NCI-H1048 (cell line): ENCODE measurements at places on chromosomes 4 and X.

- no peak for DNase-seq
These were observed 3.1 kb downstream of the CT45A10 start for GRCh38 chrX:135890087-135890585.

DNA sequence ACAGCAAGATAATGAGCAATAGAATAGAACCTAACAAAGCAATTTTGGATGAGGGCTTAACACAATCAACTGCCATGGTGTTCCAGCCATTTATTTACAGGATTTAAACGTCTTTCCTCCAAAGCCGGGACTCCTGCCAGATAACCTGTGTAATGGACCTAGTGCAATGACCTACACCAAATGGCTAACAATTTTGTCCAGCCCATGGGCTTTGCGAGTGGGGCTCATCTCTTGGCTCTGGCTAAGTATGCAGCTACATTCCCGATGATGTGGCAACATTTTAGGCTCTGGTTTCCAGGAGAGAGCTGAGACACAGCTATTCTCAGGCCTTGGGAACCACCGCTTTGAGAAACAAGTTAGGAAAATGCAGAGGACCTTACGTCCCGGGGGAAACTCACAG, 822.3 kb upstream of the FTHL17 start:
- DNase-seq = no peak

DNA sequence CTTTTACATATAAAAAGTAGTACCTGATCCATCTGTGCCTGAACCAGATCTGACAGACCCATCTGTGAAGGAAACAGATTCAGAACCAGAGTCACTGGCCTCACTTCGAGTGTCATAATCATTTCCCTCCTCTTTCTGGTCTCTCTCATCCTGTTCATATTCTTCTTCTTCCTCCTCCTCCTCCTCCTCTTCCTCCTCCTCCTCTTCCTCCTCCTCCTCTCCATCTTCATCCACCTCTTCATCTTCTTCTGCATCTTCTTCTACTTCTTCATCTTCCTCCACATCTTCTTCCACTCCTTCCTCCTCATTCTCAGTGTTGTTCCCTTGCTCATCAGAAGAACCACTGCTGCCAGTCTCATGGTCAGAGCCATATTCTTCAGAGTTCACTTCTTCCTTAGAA, 12.9 kb downstream of the YTHDC1 start:
- no peak for DNase-seq

- DNase-seq = no peak
These were observed 31.4 kb downstream of the NUP54 start for GRCh38 chr4:76116821-76117220.

DNA sequence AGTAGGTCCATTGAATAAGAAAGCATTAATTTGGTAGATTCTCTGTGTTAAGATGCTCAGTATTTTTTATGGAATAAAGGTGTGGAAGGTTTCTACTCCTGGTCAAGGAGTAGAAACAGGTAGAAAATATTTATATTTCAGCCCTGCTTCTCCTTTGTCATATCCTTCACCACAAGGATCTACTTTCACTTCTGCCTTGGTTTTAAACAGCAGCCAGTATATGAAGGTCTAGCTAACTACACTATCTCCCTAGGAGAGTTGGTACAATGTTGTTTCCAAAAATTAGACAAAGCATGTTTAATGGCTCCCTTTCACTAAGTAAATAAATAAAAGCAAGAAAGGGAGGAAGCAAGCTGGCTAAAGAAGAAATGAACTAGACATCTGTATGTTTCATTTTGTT, 44.6 kb upstream of the GYPA start:
- DNase-seq = no peak

DNA sequence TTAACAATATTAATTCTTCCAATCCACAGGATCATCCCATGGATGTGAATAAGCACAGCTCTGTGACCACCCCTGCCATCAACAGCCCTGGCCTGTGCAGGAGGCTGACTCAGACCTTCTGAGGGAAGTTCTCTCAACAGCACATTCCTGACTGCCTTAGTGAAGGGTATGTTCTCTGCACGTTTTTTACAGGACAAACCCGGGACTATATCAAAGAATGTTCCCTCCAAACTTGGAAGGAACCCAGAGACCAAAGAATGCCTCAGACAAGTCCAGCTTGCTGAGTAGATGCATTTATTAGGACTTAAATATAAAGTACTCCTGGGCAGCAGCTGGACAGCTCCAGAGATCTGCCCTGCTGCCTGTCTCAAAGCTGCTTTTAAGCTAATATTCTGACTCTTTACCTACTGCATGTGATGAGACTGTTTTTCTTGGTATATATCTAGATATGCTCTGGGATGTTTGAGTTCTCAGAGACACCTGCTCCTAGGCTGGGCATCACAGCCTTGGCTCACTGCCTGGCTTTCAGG, 1127.8 kb upstream of the PRKX start:
- no peak for DNase-seq

- peak; percentile 40 for DNase-seq
These were observed 5.3 kb downstream of the APOO start for GRCh38 chrX:23902419-23902818.

DNA sequence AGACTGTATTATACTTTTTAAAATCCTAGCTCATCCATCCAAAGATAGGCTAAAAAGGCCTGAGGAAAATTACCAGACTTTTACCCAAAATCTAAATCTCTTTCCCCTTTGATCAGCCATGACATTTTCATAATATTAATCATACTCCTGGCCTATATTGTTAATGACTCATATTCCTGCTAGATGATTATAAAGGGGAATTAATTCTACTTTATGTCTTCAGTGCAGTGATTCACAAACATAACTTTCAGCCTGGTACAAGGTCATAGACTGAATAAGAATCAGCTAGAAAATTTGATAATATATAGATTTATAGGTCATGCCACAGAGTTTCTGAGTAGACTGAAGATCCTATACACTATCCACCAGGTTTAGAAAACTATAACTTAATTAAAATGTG, 1905.4 kb downstream of the C4orf33 start:
- DNase-seq = no peak

DNA sequence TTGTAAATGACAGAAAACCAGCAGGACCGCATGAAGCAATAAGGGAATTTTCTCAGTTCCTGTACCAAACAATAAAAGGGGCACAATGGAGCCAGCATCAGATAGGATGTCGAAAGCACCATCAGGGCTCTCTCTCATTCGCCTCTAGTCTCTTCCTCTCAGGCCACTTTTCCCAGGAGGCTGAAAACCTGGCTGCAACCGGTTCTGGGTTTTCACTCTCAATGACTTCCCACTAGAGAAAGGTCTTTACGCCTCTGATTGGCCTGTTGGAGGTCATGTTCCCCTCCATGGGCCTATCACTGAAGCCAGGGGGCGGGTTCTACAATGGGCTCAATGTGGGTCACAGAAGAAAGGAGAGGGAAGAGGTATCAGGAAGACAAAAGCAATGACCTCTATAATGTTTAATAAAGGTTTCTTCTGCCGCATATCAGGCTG, 29.3 kb downstream of the ZNF827 start:
- no peak for DNase-seq

DNA sequence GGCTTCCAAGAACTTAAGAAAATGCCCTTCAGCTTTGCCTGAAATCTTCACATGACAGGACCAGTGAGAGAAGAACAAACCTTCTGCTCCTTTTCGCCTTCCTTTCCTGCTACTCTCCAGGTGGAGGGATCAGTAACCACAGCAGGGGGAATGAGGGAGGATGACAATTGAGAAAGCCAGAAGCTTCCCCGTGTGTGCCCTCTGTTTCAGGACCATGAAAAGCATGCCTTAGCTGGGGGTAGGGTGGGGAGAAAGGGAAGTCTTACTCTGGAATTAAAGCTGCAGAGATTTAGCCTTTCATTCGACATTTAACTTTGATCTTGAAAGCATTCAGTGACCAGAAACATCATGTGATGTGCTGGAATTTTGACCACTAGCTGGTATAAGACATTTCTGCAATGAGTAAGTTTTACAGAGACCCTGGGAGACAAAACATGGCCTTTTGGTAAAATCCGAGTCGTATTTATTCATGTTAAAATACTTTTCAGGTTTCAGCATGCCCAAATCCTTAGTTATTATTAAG, 10.6 kb upstream of the PUDP start:
- DNase-seq = no peak

GRCh38 chr4:70630162-70630561, 1.6 kb downstream of the ENAM start:
- DNase-seq = no peak

GRCh38 chr4:124018383-124019317, 622.1 kb downstream of the SPRY1 start:
- no peak for DNase-seq

- DNase-seq = no peak
These were observed 37.6 kb downstream of the C4orf50 start for GRCh38 chr4:5980436-5981155.
